ENCODE measurements at places on chromosomes 16 and 17.

GRCh38 chr17:40450175-40450574 is 6.9 kb downstream of the IGFBP4 start:
- peak; percentile 40 for DNase-seq

DNA sequence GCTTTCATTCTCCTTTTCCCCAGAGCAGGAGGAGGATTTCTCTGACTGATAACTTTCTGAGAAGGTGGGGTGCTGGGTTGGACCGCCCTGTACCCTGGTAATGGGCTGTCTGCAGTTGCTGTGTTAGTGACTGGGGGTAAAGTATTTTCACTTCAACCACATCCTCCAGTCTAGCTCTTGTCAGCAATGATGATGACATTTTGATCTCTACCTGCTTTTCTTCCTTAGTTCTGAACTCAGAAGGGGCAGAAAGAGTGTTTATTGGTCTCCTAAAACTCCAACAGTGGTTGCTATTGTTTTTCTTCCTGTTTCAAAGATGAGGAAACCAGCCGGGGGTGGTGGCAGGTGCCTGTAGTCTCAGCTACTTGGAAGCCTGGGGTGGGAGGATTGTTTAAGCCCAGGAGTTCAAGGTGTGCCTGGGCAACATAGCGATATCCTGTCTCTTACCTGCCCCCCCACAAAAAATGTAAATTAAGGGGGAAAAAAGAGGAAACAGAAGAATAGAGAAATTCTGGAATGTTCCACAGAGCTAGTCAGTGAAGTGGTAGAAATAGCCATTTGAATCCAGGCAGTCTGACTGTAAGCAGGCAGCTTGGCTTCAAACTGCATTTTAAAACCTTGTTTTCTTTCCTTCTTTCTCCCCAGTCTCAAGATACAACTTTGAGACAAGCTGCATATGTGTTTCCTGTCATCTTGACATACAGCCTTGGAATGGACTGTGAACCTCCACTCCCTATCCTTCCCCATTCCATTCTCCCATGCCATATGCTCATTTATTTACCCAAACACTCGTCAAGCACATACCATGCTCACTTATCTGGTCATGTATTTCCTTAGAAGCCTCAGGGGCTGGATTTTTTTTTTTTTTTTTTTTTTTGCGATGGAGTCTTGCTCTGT is 3.3 kb upstream of the N4BP1 start:
- peak; percentile 41 for DNase-seq

- peak; percentile 49 for DNase-seq
These were observed 407 bp downstream of the MCRIP1 start for GRCh38 chr17:81832608-81833159.

- DNase-seq: no peak
These were observed 48.4 kb upstream of the RCVRN start for GRCh38 chr17:9953492-9953891.

- no peak for DNase-seq
These were observed 14.1 kb downstream of the KRT39 start for GRCh38 chr17:40952661-40953060.

DNA sequence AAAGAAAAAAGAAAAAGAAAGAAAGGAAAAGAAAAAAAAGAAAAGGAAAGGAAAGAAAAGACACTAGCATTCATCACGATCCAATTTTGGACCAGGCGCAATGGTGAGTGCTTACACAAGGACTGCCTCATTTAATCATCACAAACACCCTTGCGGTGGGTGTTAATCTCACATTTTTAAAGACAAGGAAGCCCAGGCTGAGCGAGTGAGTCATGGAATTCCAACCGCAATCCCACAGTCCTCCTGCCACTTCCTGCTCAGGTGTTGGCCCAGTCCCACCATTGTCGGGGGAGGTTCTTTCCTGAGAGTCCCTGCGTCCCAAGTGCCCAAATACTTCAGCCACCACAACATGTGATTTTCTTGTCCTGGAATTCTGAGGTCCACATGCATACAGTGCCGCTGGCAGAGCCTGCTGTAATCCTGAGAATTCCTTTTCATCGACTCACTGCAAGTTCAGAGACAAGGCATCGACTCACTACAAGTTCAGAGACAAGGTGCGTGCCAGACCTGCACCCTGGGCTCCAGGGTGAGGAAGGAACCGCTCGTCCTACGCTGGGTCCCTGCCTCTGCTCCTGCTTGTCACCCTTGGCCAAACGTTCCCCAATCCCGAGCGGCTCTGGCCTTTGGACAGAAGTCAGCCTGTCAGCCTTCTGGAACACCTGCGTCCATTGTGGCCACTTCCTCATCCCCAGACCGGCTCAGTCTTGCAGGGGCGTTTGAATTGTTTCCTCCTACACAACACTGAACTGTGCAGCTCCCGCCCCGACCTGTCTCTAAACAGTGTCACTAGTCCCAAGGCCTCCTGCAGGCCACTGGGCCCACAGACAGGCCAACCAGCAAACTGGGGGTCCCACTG is 5.8 kb downstream of the ZG16B start:
- DNase-seq: no peak

DNA sequence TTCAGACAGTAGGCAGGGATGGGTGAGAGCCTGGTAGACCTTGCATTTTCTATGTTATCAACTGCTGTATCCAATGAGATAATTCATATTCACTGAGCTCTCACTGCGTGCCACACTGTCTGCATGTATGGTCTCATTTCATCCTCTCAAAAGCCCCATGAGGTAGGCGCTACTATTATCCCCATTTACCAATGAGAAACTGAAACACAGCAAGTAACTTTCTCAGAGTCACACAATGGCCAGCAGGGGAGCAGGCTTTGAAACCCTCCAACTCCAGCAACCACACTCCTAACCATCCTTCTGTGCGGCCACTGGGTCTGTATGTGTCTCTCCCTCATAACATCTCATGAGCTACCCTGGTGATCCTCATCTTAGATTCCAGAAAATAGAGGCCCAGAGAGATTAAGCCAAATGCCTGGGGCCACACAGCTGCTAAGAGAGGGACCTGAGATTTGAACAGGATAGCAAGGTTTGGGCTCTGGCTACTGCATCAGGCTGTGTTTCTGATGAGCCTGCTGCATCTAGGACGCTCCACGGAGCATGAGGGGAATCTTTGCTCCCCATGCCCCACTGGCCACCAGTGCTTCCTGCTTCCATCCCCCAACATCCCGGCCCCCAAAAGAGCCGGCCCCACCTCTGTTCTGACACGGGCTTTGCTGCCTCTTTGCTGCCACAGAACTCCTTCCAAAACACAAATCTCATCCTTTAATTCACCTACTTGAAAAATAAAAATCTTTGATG is 3.2 kb downstream of the CCR7 start:
- DNase-seq: peak; percentile 58

DNA sequence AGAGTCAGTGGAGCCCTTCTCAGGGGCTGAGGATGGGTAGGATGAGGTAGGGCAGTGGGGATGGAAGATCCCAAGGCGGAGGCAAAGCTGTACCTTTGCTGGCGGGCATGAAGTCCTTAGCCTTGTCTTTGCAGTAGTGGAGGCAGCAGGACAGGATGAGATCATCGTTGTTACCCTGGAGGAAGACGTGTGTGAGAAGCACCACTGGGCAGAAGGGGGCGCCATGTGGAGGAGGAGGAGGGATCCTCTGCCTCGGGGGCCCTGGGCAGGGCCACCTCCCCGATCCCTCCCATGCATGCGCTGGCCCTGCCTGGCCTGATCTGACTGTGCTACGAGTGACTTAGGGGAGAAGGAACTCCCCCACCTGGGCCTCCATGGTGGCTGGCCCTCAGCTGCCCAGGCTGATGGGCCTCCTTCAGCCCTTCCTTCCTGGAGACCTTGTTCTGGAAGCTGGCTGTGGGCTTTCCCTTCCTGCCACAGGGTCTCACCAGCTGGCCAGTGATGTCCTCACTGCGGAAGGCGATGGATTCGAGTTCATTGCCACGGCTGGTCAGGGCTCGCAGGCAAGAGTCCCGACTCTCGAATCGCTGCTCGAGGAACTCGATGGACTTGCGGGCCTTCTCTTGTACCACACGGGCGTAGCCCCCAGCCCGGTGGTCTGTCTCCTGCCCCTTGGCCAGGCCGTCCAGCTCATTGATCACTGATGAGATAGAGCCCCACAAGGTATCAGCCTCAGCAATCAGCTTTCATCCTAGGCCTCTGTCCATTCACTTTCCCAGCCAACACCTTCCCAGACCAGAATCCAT is 10.3 kb downstream of the HIC1 start:
- DNase-seq: peak; percentile 70

GRCh38 chr17:31414550-31414918 is 23.1 kb downstream of the RAB11FIP4 start:
- DNase-seq: no peak

DNA sequence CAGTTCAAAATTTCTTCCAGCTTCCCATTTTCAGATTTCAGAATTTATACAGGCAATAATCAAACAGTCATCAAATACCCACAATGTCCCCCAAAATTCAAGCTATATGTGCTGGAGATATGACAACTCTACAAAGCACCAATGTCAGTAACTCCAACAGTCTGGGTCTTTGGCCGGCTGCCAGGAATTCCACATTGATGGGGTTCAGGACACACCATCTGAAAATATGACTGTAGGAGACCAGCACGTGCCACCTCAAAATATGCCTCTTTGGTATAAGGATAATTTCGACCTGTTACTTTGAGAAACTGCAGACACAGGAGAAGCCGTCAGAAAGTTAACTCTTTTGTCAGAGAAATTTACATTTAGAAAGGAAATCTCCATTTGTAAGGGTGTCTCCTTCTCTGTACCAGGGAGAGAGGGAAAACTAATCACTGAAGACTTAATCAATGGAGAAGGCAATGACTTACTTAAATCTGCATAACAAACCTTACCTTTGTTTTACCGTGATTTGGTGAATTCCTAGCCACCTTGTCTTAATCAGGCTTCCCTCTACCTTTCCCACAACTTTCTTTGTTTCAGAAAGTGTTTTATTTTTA is 594.3 kb upstream of the CDH5 start:
- no peak for DNase-seq

DNA sequence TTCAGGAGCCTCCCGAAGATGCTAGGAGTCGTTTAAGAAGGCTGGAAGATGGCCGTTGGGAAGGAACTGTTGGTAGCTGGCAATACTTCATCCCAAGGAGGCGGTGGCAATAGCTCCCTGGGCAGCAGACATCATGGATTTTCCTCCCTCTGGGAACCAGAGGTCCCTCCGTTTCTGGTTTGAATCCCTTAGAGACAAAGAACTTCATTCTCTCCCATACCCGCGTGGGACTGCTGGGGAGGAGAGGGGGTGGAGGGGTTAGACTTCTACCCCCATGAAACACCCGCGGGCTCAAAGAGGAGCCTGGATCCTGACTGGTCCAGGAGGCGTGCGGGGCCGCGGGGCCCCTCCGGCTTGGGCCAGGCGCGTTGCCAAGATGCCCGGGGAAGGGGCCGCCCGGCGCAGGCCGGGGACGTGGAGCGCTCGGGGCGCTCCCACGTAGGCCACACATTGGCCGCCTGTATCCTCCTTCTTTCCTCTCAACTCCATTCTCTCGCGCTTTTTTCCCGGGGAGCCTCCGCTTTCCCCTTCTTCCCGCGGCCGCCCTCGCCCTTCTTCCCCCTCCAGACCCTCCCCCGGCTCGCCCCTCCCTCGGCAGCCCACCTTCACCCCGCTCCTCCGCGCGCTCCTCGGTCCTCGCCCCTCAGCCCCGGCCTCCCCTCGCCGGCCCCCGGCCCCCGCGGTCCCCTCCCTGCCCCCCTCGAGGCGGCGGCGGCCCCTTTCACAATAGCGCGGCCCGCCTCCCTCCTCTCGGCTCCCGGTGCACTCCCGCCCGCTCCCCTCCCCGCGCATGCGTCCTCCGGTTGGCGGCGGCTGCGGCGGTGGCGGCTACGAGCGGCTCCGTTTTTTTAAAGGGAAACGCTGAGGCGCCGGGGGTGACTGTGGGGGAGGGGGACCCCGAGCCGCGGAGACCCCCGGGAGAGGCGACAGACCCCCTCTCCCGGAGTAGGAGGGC is at the start of gene MSL1:
TSS of gene MSL1 (plus strand) at position 791 of the 955 bp plus-strand sequence. CDS start 642 bp downstream, outside the sequence.
- DNase-seq: peak; percentile 88

- DNase-seq: no peak
These were observed 1.2 kb downstream of the RABEP2 start for GRCh38 chr16:28923652-28924398.

- no peak for DNase-seq
These were observed 39.4 kb downstream of the PLCG2 start for GRCh38 chr16:81818568-81818896.

DNA sequence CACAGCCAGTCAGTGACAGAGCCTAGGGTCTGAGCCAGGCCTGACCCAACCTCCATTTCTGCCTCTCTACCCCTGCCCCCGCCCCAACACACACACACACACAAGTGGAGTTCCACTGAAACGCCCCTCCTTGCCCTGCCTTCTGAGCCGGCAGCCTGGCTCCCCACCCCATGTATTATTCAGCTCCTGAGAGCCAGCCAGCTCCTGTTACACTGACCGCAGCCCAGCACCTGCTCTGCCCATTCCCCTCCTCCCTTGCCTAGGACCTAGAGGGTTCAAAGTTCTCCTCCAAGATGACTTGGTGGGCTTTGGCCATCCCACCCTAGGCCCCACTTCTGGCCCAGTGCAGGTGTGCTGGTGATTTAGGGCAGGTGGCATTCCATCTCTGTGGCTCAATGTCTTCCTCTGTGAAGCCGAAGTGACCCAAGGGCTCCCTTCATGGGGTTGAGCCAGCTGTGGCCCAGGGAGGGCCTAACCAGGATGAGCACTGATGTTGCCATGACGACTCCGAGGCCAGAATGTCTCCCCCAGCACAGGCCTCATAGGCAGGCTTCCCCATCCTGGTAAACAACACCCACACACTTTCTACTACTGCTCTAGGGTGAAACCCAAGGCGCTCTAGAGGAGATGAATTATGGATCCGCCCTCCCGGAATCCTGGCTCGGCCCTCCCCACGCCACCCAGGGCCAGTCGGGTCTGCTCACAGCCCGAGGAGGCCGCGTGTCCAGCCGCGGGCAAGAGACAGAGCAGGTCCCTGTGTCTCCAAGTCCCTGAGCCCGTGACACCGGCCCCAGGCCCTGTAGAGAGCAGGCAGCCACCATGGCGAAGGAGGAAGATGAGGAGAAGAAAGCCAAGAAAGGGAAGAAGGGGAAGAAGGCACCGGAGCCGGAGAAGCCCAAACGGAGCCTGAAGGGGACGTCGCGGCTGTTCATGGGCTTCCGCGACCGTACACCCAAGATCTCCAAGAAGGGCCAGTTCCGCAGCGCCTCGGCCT is 9.7 kb downstream of the MYO15A start:
- DNase-seq: no peak

- DNase-seq: peak; percentile 44
These were observed 5.8 kb upstream of the ZNF23 start for GRCh38 chr16:71467810-71468209.

GRCh38 chr17:77145612-77146245 is 5.0 kb downstream of the SEC14L1 start:
- no peak for DNase-seq

GRCh38 chr17:80931421-80932265 is 60.0 kb upstream of the CHMP6 start:
- DNase-seq: no peak

All from stimulated activated CD4-positive, alpha-beta T cell treated with anti-CD3 and anti-CD28 coated beads, Interleukin-4, amount 100 ng/mL, for 1 hour (primary cell).